ENCODE measurements at places on chromosomes 7 and 10.

GRCh38 chr7:148058092-148058491 lies 532.5 kb upstream of the C7orf33 start:
- DNase-seq: no peak

GRCh38 chr10:131847241-131847783 lies 53.5 kb upstream of the PPP2R2D start:
- no peak for DNase-seq

DNA sequence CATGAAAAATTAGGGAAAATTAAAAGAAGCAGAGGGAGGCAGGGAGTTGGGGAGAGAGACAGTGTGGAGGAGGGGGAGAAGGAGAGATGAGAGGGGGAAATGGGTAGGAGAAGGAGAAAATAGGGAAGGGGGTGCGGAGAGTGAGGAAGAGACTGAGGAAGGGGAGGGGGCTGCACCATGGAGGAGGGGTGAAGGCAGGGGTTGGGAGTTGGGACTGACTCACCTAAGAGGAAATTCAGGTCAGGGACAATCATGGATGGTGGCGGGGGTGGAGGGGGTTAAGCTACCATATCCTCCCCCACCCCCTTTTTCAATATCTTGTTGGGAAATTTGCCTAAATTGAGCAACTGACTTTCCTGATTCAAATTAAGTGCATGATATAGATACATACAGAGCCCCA lies 8.0 kb downstream of the GRK5 start:
- no peak for DNase-seq

DNA sequence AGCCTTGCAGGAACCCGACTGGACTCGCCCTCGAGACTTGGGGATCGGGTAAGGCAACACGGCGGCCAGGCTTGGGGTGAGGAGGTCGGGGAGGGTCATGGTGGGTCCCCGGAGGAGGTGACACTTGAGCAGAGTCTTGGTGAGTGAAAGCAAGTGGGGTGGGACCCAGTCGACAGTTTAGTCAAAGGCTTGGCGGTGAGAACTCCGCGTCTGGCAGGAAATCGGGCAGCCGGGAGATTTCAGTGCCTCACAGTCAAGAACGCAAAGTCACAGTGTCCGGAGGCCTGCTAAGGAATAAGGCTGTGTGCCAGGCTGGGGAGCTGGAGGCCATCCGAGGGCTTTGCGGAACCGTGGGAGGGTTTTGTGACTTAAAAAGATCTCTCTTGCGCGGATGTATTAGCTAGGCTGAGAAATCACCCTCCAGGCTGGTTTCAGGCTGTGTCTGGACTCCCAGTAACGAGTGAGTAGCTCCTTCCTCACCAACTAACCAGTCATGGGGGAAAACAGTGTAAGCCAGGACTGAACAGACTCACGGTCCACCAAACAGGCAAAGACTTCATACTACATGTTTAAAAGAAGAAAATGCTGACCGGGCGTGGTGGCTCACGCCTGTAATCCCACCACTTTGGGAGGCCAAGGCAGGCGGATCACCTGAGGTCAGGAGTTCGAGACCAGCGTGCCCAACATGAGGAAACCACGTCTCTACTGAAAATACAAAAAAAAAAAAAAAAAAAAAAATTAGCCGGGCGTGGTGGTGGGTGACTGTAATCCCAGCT lies 613 bp downstream of the AP5Z1 start:
- no peak for DNase-seq
